ENCODE measurements at places on chromosomes 5 and 9.
A peak's percentile ranks its signal among the peaks of the same experiment; 100 is the strongest.

DNA sequence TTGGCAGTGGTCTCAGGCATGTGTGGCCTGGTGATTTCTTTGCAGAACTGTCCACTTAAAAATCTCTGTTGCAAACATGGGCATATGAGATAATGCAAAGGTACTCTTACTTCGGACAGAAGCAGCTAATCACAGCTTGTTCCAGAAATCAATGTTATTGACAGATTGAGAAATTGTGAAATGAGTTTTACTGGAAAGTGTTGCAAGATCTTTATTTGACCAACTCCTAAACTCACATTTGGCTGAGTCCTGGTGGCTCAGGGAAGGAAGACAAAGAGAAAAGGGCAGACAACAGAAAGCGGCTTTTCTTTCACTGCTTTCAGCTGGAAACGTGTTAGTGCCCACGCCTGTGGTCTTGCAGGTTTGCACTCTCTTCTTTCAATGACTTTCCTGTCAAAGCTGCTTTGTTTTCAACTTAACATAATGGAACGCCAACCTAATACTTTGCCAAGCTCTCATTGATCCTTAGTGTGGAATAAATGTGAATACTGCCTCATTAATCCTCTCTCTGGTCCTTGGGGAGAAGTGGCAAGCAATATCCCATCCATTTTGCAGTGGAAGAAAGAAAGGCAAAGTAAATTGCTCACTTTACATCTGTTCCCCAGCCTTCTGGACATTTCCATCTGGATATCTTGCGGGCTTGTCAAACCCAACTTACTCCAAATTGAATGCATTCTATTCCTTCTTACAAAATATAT is 586.4 kb downstream of the LRRC70 start:
- no peak for DNase-seq

GRCh38 chr5:100505984-100506670 is 29.0 kb upstream of the FAM174A start:
- no peak for DNase-seq

- no peak for DNase-seq
These were observed 234.9 kb downstream of the SH3GL2 start for GRCh38 chr9:17813798-17814197.

- DNase-seq: no peak
These were observed 9.4 kb downstream of the STARD4 start for GRCh38 chr5:111502956-111503355.

- DNase-seq: no peak
These were observed 277.7 kb upstream of the DAP start for GRCh38 chr5:11038772-11039171.

DNA sequence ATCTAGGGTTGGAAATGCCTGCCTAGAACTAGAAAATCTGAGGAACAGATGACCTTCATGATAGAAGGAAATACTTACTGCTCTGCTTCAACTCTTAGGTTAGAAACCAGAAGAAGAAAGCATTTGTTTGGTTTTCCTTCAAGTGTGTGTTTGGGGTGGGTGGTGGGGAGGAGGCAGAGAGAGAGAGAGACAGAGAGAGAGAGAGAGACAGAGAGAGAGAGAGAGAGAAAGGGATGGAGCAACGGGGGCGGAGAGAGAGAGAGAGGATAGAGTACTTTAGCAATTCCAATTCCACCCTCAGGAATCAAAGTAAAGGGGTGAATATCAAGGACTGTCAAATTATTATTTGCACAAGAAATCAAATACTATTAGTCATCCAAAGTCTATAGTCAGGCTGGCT is 29.2 kb upstream of the GCNT4 start:
- no peak for DNase-seq

GRCh38 chr9:78261403-78262001 is 25.6 kb downstream of the CEP78 start:
- DNase-seq: no peak

GRCh38 chr5:94830520-94830919 is 212.1 kb downstream of the SLF1 start:
- no peak for DNase-seq

GRCh38 chr9:72400866-72401265 is 35.9 kb upstream of the ZFAND5 start:
- DNase-seq: no peak

DNA sequence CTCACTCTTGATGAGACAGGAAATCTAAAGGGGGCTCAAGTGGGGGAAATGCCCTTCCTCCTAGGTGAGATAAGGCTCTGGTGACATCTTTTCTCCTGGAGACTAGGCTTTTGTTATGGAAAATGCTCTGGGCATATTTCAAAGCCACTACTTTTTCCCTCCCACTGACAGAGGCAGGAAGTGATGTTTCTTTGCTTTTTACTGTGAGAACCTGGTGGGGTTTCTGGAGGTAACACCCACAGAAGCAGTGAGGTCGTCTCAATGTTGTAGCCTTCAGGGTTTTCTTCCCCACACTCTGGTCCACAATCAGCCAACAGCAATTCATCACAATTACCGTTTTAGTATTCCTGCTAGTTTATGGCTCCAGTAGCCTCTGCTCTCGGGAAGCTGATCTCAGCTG is 41.4 kb upstream of the FAM240B start:
- no peak for DNase-seq

- no peak for DNase-seq
These were observed 5.0 kb downstream of the TARS1 start for GRCh38 chr5:33445798-33446197.

DNA sequence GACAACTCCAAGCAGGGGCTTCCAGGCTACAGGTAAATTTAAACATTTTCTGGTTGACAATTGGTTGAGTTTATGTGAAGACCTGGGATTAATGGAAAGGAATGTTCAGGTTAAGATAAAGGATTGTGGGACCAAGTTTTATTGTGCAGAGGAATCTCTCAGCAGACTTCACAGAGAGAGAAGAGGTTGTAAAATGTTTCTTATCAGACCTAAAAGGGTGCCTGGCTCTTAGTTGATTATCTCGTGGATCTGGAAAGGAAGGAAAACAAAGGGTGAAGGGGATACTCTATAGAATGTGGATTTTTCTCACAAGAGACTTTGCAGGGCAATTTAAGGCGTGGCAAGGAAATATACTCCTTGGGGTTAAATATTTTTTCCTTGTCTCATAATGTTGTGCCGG is 96.5 kb upstream of the RASGRF2 start:
- DNase-seq: no peak

DNA sequence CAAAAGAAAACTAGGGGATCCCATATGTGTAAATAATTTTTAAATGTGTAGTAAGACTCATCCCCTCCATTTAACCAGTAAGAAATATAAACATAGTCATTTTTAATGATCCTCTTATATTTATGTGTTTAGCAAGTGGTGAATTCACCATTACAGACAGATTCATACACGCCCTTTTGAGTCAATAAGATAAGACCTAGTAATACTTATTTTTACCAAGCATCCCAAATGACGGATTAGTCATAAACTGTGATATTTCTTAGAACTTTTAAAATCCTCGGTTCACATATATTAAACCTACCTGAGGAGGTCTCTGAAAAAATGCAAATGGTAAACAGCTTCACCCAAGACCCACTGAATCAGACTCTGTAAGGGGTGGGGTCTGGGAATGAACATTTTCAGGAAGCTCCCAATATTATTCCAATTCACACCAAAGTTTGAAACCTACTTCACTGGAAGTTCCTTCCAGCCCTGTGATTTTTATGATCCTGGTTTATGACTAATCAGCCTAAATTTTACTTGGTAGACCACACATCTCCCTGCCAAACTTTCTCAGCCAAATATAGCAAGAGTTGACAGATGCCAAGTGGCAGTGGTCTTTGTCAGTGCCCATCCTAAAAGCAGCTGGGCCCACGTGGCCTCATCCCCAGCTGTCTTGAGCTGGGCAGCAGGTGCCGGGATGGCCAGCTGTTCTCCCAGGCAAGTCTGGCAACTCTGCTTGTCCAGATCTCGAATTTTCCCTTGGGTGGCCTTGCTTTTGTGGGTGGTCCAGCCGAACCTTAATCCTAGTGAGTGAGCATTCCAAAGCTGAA is 559.0 kb upstream of the RGMB start:
- DNase-seq: no peak

DNA sequence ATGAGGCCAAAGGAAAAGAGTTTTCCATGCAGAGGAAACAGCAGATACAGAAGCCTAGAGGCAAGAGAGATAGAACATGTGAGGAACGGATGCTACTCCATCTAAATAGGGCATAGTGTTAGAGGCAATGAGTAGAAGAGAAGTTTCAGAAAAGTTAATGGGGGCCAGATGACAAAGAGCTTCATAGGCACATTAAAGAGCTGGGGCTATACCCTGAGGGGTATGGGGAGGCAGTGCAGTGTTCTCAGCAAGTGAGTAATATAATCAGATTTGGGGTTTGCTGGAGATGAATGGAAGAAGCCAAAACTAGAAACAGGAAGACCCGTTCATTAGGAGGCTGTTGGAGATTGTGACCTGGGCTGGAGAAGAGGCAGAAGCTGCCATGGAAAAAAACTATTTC is 87.2 kb downstream of the GLIS3 start:
- DNase-seq: no peak

DNA sequence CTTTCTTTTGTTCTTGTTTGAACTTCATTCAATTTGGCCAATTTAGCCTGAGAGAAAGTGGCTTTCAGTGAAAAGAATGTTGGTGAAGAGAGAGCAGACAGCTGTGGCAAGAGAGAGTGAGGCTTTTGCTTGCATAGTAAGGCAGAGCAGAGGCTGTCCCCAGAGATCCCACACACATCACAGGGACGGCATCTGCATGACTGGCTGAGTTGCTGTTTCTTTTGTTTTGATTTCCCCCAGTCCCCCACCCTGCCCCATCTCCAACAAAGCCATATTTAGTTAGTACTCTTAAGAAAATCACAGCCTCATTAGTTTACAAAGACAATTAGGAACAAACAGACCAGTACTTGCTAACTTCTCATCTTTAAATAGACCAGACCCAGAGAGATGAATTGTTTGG is 363.9 kb upstream of the SEMA6A start:
- DNase-seq: peak; percentile 20

DNA sequence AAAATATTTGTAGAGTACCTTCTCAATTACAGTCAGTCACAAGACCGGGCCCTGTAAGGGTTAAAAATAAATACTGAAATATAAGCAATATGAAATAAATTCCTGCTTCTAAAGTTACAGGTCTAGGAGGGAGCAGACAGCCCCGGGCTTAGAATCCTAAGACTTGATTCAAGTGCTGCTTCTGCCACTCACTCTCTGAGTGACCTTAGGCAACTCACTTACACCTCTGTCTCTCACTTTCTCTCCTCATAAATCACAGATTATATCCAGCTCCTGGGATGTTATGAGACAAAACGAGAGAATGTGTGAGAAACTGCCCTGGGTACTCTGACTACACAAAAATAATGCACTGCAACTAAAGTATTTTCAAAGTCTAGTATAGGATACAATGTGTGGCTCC is 101.9 kb downstream of the PDE4D start:
- DNase-seq: no peak

DNA sequence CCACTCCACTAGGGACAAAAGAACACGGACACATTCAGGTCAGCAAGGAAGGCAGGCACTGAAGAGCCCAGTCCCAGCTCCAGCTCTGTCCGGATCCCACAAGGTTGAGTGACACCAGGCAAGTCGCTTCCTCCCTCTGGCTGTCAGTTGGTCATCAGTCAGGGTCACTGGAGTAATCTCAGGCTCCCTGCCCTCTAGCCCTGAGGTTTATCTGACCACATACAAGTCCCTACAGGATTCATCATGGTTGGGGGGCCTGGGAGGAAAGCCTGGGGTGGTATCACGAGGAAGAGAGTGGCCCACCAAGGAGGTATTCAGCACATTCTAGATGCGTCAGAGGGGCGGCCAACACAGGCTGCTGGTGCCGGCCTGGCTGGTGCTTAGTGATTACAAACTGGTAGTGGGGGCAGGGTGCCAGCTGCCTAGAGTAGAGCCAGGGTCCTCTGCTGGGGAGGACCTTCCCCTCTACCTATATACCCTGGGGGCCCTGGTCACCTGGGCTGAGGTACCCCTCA is 81.5 kb downstream of the SHB start:
- DNase-seq: no peak

DNA sequence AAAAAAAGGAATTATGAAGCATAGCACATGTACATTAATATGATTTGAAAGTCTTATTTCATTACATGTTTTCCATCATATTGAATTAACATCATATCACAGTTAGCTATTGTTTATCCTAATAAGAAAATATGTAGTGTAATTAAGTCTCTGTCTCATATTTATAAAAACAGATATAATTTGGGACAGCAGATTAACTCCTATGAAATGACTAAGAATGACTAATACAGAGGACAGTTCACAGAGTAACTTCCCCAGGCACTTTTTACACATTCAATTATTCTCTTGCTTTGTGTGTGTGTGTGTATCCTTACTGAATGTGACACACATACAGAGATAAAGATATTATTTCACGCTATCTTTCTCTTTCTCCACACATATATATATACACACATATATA is 2400.9 kb upstream of the C9orf72 start:
- no peak for DNase-seq

DNA sequence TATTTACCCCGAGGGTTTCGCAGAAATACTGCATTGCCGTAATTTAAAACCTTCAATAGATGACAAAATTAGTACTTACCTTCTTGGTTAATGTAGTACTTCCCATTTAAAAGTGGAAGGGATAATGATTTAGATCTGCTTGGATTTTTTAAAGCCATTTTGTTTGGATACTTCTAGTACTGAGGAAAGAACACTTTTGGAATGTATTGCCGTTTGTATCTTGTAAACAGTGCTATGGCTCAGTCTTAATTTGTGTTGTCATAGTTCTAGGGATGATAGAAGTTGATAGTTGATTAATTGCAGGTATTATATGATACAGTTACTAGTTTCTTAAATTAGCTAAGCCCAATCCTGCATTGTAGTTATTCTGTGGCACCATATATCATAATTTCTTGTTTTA is 33.1 kb downstream of the TNPO1 start:
- DNase-seq: no peak

DNA sequence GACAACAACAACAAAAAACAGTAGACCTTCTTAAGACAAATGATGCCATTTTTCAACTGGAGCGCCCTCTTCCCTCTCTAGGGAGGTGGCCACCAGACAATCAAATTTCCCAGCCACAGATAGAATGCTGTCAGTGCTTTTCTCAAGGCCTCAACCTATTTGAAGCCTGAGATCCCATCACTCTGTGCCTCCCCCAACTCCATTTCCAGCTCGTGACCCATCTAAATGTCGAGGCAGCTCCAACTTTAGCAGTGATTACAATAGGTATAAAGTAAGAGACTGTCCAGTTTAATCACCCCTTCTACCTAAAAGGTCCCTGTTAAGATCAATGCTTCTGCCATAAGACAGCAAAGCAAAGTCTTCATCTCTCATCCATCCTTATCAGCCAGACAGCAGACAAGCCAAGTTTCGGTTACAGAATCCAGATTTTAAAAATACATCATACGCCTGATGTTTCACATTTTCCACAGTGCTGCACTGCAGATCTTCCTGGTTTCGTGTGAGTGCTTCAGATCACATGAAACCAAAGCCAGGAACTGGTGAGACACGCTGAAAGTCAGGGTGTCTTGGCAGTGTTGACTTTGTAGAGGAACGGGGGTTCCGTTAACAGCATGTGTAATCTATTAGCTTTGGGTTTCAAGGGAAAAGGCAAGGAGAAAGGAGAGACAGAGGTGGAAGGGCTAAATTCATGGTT is 447.8 kb downstream of the ENC1 start:
- DNase-seq: no peak
